ENCODE measurements at places on chromosomes 3 and 15.

DNA sequence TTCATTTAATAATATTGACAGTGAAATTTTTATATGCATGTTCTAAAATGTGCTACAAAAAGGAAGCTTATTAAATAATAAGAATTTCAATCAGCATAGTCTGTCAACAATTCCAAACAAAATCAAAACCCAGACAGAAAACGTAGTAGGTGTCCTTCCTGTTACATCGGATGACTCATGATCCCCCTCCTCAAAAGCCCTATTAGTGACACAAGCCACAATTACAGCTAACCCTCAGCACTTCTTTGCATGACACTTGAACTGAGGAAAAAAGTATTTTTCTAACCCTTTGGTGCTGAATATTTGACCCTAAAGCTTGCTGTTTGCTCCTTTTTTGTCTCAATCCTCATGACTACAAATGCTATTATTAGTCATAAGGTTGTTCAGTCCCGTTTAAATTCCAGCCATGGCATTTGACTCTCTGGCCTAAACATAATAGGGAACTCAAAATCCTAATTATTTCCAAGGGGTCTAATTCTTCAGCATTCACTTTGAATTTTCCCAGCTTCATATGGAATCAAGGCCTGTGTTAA lies 78.1 kb downstream of the COL8A1 start:
- DNase-seq = no peak

DNA sequence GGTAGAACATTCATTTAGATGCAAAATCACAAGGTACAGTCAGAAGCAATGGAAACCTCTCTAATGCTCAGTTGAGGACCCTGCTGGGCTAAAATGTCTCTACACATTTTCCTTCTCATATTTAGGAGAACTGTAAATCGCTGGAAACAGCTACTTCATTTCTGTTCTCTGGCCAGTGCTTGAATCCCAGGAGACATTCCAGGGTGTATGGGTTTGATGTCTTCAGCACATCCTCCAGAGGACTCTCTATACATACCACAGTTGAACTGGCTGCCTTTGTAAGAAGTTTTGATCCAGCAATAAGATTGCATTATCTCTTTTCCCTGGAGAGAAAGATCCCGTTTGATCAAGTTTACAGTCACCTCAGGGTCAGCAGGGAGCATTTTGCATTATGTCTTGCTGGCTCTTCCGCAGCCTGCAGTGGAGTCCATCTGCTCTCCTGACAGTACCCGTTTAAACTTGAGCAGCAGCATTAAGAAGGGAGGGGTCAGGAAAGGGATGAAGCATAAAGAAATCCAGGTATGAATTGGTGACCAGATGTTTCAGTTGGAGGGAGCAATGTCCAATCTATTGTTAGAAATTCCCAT lies 676.0 kb downstream of the EPHA3 start:
- no peak for DNase-seq

DNA sequence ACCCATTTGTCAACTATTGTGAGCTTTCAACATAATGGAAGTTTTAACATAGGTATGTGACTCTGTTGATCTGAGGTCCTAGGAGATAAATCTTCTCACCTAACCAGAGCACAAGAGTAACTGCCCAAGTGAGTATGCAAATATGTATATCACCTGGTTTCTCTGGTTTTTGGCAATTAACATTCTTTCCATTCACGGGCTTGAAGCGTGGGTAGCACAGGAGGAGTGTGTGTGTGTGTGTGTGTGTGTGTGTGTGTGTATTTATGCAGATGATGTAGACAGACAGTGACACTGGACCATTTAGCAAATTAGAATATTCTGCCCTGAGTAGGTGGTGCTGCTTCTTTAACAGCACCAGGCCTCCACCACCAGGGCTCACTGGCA lies 15.0 kb downstream of the EPHB1 start:
- DNase-seq = no peak

DNA sequence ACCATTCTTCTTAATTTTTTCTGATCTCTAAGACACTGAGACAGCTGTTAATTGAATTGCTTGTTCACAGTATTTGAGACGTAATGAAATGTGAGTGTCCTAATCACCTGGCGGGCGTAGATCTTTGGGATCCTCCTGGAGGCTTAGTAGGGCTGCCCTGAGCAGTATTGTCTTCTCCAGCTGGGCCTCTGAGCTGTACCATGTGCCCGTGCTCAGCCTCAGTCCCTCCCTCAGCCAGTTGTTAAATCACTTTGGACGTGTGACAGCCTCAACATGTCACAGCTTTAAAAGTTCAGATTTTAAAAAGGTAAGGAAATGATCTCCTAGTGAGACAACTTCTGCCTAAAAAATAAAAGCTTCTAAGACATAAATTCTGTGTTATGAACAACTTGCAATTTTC lies 35.5 kb downstream of the IGF1R start:
- DNase-seq = no peak

DNA sequence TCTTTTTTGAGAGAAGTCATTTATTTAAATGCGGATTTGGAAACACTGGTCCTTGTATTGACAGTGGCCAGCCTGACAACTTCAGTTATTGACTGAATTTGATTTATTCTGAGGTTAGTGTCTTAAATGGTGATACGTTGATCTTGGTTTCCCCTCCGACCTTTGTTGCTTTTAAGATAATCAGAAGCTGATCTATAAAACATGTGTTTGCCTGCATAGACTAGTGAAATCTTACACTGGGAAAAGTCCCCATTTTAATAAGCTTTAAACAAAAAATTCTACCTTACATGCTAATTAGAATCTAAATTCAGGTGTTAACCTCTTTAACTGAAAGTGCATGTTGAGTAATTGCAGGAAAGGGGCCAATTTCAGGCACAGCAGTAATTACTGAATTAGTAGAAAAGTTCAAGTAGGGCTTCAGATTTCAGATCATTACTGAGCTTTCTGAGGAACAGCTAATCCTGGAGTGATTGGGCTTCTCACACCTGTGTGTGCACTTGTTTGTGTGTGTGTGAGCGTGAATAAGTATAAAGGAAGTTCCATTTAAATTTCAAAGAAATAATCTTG lies 221.4 kb downstream of the SOX2 start:
- no peak for DNase-seq

DNA sequence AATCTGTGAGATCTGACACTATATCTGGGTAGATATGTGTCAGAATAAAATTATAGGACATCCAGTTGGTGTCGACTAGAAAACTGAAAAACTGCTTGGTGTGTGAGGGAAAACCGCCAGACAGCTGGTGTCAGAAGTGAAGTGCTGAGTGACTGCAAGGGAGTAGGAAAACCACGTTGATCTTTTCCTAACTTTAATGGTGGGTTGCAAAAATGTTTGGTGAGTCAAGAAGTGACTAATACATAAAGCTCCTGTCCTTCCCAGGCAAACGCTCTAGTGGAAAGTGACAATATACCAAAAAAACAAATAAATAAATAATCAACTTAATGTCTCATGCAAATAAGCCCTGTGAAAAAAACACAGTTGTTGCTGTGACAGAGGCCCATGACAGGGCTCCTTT lies 7.3 kb upstream of the CD96 start:
- no peak for DNase-seq

GRCh38 chr3:177591379-177591778 lies 394.1 kb upstream of the TBL1XR1 start:
- peak; percentile 92 for DNase-seq

GRCh38 chr3:171874251-171874681 lies 31.1 kb downstream of the TMEM212 start:
- no peak for DNase-seq

- no peak for DNase-seq
Measured at GRCh38 chr3:90068783-90069182, 961.4 kb downstream of the EPHA3 start.

DNA sequence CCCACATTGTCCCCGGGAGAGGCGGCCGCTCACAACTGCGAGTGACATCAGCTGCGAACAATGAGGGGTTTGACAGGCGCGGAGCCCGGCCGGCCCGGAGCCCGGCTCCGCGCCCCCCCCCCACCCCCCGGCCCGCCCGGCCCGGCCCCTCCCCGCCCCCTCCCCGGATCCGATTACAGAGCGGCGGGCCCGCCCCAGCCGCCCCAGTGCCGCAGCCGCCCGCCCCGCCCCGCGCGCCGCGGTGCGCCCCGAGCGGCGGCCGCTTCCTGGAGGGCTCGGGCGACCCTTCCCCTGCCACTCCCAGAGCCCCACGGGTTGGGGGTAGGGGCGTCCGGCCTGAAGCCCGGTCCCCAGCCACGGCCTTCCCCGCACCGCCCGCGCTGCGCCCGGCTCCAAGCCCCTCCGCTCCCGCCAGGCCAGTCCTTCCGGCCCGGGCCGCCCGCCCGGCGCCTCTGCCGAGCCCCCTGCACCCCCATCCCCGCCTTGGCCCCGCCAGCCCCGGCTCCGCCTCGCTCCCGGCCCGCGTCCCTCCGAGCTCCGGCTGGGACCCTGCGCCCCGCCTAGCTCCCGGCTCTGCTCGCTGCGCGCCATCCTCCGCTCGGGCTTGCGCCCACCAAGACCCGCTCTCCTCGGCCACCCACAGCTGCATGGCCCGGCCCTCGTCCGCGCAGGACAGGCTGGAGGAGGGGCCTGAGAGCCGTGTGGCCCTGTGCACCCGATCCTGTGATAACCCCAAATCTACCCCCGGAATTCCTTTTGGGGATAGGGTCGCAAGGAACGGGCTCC lies at the start of gene PCBP4:
Gene PCBP4, minus strand, starts transcription at position 71 of the 786 bp plus-strand sequence. CDS start 6,214 bp downstream, outside the sequence.
- no peak for DNase-seq

GRCh38 chr3:188133219-188133618 lies 20.7 kb upstream of the LPP start:
- no peak for DNase-seq

DNA sequence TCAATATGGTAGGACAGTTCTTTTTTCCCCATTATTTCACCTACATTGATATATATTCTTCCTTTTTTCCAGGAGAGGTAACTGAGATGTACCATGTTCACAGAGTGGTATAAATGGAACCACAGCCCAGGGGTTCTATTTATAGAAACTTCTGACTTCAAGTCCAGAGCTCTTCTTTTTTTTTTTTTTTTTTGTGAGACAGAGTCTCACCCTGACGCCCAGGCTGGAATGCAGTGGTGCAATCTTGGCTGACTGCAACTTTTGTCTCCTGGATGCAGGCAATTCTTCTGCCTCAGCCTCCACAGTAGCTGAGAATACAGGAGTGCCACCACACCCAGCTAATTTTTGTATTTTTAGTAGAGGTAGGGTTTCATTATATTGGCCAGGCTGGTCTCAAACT lies 267.1 kb upstream of the TPRG1 start:
- no peak for DNase-seq

DNA sequence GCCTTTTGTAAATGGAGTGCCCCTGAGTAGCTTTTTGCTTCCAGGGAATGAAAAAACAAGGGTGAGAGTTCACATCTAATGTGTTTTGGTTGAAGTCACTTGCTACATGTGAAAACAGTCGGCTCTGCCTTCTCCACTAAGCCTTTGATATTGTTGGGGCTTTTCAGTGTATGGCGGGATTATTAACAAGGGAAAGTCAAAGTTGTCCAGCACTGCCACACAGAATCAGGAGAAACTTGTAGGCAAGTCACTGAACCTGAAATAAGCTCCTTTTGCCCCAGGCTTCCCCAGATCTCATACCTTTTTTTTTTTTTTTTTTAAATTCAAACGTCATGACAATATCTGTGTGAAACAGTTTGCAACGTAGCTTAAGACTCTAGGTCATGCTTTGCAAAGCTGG lies 248.0 kb downstream of the FEZF2 start:
- DNase-seq = no peak

DNA sequence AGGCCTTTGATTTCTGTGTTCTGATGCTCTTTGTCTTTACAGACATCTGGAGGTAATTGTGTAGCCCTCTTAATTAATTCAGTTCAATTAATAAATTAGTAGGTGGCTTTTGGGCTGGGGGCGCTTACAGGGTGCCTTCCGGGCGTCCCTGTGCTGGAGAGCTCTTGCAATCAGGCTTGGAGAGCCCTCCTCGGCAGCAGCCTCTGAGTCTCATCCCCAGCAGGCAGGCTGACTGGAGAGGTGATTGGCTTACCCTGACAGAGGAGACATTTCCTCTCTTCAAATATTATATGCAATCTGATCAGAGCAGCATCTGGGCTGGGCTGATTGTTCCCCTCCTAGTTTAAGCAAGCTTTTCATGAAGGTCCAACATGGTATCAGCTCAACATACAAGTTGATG lies 250.7 kb downstream of the LPP start:
- DNase-seq = no peak

DNA sequence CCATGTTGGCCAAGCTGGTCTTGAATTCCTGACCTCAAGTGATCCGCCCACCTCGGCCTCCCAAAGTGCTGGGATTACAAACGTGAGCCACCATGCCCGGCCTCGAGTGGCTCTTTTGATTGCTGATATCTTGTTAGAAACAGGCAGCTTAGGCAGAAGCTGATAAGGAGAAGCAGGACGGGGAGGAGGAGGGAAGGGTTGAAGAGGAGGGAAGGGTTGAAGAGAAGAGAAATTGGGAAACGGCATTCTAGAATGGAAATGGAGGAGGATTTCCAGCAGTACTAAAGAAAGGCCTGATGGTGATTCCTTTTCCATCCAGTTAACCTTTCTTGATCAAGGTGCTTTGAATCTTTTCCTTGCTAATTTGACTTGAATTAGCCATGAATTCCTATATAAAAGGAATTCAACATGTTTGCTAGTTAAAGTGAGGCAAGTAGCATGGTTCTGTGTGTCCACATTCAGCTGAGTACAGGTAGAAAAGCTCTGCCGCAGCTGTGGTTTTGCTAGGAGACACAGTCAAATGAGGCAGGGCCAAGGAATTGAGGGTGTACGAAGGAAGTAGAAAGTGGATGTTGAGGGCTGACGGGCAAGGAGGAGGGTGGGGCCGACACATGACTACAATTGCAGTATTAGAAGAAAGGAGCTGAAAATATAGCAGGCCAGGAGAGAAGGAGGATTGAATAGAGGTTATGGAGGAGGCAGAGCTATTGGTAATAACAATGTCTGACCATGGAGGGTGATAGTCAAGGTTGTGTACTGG lies 27.2 kb upstream of the ATP1B3 start:
- DNase-seq = peak; percentile 18

GRCh38 chr3:30288830-30289229 lies 317.6 kb upstream of the TGFBR2 start:
- no peak for DNase-seq

DNA sequence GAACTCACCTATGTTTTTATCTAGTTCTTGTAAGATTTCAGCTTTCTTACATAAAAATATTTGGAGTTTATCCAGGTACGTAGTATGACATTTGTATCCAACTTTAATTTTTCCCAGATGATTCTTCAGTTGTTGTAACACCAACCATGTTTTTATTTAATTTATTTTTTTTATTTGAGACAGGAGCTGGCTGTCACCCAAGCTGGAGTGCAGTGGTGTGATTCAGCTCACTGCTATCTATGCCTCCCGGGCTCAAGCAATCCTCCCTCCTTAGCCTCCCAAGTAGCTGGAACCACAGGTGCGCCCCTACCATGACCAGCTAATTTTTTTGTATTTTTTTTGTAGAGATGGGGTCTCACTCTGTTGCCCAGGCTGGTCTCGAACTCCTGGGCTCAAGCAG lies 6.6 kb downstream of the XYLB start:
- no peak for DNase-seq

DNA sequence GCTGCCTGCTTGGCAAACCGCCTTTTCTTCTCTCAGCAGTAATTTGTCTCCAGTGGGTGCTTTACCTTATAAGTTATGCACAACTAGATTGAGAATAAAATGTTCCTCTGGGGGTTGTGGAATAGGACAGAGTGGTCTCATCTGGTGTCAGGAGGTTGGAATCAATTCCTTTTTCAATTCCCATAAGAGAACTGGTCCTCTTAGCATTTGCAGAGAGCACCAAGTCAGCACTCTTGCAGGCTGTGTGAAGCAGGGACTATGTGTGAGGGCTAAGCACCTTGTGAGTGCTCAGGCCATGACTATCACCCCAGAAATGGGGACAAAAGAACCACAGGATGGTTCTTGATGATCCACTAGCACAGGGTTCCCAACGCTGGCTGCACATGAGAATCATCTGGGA lies 163.6 kb upstream of the UMPS start:
- DNase-seq = no peak

- DNase-seq = no peak
Measured at GRCh38 chr3:143820466-143821221, 27.6 kb downstream of the SLC9A9 start.
